ENCODE measurements at places on chromosomes 13 and 19.

GRCh38 chr19:11421371-11422098 lies 2.4 kb upstream of the RGL3 start:
- no peak for DNase-seq

DNA sequence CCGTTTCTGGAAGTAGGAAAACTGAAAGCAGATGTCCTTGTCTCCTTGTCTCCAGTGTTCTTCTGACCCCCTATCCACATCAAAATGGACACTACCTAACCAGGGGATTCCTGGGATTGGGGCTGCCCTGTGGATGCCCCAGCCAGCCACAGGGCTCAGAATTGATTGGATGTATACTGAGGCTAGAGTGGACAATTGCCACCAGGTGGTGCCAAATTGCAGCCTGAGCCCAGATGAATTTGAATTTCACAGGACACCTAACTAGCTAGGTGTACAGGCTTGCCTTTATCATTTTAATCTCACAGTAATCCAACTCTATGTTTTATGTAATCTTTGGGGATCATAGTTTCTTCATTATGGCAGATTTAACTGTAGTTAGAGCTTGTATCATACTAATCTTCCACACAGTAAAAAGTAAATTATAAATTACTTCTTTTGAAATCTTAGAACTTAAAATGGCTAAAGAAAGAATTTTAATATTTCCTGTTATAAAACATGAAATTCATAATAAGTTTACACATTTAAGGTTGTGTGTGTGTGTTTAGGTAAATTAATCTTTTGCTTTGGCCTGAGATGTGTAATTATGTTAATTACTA lies 58.0 kb downstream of the PIBF1 start:
- peak; percentile 57 for DNase-seq

DNA sequence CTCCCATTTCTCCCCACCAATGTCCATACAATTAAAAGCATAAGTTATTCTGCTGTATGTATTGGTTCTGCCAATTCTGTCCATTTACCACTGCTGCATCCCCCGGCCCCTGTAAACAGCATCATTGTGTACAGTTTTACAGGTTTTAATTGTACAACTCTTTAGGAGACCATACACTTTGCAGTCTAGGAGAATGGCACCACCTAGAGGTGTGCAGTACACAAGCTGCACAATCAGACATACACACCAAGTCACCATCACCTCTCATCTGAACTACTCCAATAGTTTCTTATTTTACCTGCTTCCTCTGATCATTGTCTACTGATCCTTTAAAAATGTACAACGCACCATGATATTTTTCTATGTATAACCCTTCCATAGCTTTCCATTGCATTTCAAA lies 855.9 kb upstream of the KLHL1 start:
- peak; percentile 66 for DNase-seq

DNA sequence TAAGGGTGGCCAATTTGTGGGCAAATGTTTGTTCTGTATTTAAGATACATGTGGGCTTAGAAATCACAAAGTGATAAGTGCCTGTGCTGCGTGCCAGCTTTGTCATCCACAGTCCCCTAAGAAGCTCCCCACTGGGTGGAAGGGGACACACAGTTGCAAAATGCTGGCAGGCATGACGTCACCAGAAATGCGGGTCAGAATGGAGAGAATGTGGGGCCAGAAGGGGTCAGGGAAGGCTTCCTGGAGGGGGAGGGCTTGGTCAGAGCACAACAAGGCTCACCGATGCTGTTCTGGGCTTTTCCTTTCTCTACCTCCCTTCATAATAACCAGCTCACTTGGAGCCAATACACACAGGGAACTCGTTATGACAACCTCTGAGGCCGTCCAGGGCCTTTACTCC lies 207.3 kb downstream of the URI1 start:
- no peak for DNase-seq

- DNase-seq: no peak
These were observed 37.8 kb upstream of the ONECUT3 start for GRCh38 chr19:1715540-1715939.

- DNase-seq: no peak
These were observed 20.5 kb upstream of the ALOX5AP start for GRCh38 chr13:30714629-30715371.

- no peak for DNase-seq
These were observed 156.3 kb downstream of the DCT start for GRCh38 chr13:94322925-94323763.

DNA sequence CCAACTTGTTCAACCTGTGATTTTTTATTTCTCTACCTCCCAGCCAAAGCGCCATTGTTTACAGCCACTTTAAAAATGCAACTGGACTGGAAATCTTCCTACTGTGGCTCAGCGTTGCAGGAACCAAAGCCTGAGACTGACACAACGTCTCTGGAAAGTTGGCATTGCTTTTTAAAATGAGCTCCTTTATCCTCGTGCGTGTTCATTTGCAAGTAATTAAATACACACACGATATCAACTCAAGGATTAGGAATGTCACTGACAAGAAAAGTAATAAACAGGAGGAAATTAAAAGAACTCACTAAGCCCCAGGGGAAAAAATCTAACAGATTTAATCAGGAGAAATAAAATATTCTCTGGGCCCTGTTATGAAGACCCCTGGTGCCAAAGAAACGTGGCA lies 184.6 kb upstream of the IRS2 start:
- DNase-seq: no peak

DNA sequence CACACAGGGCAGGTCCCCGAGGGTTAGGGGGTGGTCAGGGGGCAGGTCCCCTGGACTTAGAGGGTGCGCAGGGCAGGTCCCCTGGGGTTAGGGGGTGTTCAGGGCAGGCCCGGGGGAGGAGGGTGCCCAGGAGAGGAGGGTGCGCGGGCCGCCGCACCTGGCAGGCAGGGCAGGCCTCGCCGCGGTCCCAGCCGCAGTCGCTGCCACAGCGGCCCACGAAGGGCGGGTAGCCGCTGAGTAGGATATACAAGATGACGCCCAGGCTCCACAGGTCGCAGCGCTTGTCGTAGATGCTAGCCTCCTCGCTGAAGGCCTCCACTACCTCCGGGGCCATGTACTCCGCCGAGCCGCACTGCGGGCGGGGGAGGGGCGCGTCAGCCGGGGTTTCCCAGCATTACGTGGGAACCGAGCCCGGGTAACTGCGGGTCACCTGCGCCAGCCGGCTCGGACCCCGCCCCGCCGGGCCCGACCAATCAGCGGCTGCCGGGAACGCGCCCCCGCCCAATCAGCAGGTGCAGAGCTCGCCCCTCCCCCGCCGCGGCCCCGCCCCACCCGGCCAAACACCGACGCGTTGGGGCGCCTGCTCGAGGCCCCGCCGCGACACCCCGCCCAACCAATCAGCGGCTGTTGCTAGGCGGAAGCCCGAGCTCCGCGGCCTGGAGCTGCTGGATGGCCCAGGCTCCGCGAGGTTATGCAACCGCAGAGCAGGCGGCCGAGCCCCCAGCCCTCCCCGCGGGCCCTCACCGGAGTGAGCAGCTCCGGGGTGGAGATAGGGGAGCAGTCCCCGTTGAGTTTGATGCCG lies 9.2 kb downstream of the MKNK2 start:
- DNase-seq: peak; percentile 92

DNA sequence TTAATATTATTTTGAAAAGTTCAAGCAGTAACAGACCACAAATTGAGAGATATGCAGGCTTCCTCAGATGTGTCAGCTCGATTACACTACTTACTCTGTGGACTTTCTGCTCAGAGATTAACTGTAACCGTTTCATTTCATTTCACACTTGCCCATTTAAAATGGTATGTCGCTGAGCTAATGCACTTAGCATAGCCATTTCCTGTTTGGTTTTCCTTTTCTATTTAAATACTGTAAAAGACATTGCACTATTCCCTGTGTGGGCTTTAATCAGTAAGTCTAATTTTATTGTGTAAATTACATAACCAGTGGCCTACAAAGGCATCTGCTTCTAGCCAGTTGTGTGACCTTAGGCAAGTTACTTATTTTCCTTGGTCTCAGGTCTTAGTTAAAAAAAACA lies 237.6 kb downstream of the LACC1 start:
- no peak for DNase-seq

DNA sequence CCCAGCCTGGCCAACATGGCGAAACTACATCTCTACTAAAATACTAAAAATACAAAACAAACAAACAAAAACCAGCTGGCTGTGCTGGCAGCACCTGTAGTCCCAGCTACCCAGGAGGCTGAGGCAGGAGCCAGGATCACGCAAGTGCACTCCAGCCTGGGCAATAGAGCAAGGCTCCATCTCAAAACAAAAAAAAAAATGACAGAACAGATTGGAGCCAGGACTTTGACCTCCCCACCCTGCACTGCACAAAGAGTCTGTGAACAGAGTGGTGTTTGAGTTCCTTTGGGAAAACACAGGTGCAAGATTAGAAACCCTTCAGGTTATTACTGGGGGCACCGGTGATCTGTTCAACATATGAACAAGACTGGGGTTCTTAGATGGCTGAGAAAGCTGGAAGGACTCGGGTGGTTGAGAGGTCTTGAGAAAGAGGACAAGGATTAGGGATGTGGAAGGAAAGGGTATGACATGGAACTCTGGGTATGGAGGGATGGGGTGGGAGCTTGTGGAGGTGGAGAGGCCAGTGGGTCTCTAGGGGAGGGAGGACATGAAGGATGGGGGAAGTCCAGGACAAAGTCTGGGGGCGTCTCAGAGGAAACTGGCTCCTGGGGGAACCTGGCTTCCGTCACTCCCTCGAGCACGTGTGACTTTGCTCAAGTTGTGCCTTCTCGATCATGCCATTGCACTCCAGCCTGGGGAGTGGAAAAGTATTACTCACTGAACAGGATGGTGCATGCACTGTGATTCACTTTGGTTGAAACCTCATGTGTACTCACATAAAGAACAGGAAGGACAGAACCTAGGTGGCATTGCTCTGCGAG lies 25.9 kb downstream of the RCN3 start:
- peak; percentile 72 for DNase-seq

DNA sequence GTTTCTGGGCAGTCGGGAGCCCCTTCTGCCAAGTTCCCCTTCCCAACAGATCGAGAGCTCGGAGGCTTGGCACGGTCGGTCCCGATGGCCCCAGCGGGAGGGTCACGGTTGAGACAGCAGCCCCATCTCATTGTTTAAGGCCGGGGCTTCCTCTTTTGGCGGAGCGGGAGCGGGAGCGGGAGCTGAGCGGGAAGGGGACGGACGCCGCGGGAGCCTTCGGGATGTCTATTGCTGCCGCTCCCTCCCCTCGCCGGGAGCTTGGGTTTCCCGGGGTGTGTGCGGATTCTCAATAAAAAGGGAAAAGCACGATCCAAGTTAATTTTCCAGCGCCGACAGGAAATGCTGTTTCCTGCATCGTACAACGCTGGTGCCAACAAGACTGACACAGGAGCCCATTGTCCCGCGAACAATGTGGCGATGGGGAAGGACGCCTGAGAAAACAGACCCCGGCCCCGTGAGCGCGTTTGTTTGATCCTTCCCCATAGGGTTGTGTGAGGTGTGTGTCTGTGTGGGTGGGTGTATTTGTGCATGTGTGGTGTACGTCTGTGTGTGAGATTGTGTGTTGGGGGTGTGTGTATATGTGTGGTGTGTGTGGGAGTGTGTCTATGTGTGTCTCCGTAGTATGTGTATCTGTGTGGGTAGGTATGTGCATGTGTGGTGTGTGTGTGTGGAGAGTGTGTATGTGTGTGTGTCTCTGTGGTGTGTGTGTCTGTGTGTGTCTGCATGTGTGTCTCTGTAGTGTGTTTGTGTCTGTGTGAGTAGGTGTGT lies 36.3 kb upstream of the FLT1 start:
- DNase-seq: no peak

GRCh38 chr19:46372901-46373490 lies 26.1 kb downstream of the PPP5C start:
- DNase-seq: no peak

- peak; percentile 71 for DNase-seq
These were observed 13.6 kb downstream of the IER2 start for GRCh38 chr19:13163609-13164342.

DNA sequence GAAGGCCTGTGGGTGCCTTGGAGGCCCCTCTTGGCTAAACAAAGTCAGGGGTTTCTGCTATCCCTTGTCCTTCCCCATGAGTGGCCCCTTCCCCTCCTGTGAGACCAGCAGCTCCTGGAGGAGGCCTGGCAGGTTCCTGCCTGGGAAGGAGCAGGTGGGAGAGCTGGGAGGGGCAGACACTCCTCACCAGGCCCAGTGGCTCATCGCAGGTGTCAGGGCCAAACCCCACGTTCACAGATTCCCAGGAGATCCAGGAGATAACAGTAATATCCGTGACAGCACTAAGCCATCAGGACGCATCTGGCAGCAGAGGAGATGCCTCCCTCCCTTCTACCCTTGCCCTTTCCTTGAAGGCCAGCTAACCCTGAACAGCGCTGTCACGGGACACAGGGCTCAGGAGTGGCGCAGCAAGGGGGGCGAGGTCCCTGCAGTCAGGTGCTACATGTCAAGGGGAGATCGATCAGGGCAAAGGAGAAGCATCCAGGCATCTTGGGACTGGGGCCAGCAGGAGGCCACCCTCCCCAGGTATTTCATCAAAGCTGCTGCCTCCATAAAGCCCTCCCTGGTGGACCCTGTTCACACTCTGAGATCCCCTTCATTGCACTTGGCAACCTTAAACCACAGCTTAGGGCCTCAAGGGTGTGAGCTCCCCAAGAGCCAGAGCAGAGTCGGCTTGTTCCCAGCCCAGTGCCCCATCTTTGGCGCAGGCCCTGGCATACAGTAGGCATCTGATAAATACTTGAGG lies 4.8 kb downstream of the CEBPA start:
- no peak for DNase-seq

GRCh38 chr19:28074773-28075172 lies 1138.2 kb downstream of the UQCRFS1 start:
- no peak for DNase-seq

All from RKO (cell line).